ENCODE measurements at places on chromosomes 1 and 21. TPM values are rescaled to one million over a fixed set of nuclear protein-coding genes. Genes with fewer than 3 reads are reported as not detected.

MARK1 gene
- total RNA-seq: not detected

DNA sequence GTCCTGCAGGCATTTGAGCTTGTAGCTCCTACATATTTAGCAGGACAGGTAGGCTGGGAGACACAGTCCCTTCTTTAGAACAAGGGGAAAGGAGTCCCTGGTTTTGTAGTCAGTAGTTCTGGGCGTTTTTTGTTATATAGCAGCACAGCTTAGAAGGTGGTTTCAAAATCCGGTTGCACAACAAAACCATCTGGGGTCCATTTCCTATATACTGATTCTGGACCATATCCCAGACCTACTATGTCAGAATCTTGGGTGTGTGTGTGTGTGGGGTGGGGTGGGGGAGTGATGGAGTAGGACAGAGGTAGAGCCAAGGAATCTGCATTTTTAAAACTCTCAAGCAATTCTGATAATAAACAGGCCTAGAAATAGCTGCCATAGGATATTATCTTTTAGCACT is 21.6 kb downstream of the METTL13 start:
- H3K4me1 ChIP-seq: peaks cover 3% of the 10 kb centered on the region
- no peak for DNase-seq
- H3K4me3 ChIP-seq: no peak overlapping the region
- H3K27me3 ChIP-seq: no peaks in the 10 kb centered on the region
- no peaks in the 10 kb centered on the region for H3K36me3 ChIP-seq

DNA sequence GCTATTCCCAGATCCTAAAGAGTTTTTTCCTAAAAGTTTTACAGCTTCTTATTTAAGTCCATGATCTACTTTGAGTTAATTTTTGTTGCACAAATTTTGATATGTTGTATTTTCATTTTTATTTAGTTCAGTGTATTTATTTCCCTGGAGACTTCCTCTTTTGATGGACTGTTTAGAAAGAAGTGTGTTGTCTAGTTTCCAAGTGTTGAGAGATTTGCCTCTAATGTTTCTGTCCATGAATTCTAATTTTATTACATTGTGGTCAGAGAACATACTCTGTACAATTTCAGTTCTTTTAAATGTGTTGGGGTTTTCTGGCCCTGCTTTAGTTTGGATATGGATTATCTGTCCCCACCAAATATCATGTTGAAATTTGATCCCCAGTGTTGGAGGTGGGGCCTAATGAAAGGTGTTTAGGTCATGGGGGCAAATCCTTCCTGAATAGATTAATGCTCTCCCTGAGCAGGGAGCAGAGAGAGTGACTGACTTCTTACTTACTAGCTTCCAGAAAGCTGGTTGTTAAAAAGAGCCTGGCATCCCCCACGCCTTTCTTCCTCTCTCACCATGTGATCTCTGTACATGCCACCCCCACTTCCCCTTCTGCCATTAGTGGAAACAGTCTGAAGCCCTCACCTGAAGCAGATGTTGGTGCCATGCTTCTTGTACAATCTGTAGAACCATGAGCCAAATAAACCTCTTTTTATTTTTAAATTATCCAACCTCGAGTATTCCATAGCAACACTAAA is 4.6 kb downstream of the CHD1L start:
- H3K4me3 ChIP-seq: no peak overlapping the region
- H3K27ac ChIP-seq: no peak overlapping the region
- H3K36me3 ChIP-seq: peaks cover 3% of the 10 kb centered on the region
- H3K4me1 ChIP-seq: peaks cover 5% of the 10 kb centered on the region

DNA sequence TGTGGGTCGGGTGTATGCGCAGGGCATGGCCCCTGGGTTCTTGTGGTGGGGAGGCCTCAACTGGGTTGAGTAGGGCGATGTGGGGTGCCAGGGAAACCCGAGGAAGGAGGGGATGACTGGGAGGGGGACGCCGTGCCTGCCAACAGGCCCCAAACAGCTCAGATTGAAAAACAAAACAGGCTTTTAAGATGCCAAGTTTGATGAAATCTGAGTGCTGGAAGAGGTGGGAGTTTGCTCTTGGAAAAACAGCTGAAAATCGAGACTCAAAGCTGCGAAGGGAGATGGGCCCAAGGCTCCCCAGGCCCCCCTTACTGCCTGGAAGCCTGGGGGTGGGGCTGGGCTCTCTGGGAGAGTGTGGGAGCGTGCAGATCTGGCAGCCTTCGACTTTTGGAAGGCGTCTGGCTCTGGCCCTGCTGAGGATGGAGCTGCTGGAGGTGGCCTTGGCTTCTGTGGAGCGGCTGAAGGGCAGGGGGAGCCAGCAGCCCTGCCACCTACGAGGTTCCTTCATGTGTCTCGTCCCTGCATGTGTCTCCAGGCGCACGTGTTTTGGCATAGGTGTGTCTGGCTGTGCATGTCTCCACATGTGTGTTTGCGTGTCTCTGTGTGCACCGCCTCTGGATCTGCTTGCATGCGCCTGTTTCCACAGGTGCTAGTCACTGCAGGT is 33.3 kb downstream of the PTPRF start:
- H3K36me3 ChIP-seq: no peaks in the 10 kb centered on the region
- no peak overlapping the region for H3K27ac ChIP-seq
- no peak for DNase-seq

DNA sequence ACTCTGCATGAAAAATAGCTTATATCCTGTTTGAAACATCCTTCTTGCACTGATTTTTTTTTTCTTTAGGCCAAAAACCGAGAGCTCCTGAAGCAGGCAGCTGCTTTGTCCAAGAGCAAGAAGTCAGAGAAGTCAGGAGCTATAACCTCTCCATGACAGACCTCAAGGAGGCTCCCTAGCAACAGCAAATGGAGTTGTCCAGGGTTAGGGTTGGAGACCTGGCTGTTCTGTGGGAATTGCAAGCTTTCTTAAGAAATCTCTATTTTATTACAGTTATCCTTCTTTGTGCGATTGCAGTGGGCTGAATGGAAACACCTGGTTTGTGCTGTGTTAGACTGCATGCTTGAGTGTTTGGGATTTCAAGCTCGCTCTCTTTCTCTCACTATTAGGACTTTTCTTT is 12.6 kb upstream of the STX12 start:
- H3K4me1 ChIP-seq: no peaks in the 10 kb centered on the region
- no peak overlapping the region for H3K4me3 ChIP-seq

- no peak overlapping the region for H3K27ac ChIP-seq
- DNase-seq: no peak
- no peaks in the 10 kb centered on the region for H3K27me3 ChIP-seq
- no peak overlapping the region for H3K4me3 ChIP-seq
- peaks cover 56% of the 10 kb centered on the region for H3K36me3 ChIP-seq
- no peaks in the 10 kb centered on the region for H3K4me1 ChIP-seq
These were observed 14.1 kb downstream of the INTS3 start for GRCh38 chr1:153741986-153742385.

IFNLR1 gene
- 3.8 TPM for total RNA-seq

DNA sequence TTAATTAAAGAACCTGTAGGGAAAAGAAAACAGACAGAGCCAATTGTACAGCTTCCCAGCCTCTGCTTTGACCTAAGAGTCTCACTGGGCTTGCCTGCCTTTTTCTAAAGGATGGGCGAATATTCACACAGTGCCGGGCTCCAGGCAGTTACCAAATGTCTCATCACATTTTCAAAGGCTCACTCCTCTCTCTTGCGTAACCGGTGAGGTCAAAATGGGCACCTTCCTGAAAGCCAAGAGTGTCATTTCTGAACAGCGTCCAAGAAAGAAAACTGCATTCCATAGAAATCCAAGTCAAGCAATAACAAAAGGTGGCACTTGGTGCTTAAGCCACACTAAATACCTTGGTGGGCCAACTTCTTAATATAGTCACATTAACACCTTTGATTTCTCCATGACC is 710 bp upstream of the PALMD start:
- H3K4me3 ChIP-seq: no peak overlapping the region
- no peak overlapping the region for H3K27ac ChIP-seq
- H3K4me1 ChIP-seq: no peaks in the 10 kb centered on the region

All from naive thymus-derived CD4-positive, alpha-beta T cell (primary cell).